ENCODE measurements at places on chromosomes 7 and 10.
A peak's percentile ranks its signal among the peaks of the same experiment; 100 is the strongest.

GRCh38 chr10:113161066-113161465, 211.0 kb downstream of the TCF7L2 start:
- peak; percentile 24 for DNase-seq

DNA sequence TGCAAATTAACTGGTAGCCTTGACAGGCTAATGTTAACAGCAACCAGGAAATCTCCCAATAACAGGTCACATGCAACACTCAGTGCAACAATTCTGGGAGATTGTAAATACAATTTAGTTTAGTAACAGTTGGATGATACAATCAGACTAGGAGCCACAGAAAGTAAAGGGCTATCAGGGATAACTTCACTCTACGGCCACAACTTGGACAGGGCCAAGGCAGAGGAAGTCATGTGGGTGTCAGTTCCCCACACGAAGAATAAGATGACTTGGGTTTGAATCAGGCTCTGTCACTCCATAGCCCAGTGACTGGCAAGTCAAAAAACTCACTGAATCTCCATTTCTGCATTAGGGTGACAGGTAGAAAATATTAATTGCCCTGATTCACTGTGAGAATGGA, 217.3 kb upstream of the CCDC6 start:
- DNase-seq = no peak

GRCh38 chr7:52450816-52451215, 584.6 kb upstream of the POM121L12 start:
- DNase-seq = no peak

DNA sequence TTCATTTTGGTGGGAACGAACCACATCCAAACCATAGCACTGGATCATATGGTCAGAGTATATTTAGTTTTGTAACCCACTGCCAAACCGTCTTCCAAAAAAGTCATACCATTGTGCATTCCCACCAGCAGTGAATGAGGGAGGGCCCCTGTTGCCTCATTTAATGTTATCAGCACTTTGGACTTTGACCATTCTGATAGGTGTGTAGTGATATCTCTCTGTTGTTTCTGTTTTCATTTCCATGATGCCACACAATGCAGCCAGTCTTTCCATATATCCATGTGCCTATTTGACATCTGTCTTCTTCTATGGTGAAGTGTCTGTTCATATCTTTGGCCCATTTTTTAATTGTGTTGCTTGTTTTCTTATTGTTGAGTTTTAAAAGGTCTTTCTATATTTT, 105.0 kb upstream of the PPP2R2D start:
- DNase-seq = no peak

DNA sequence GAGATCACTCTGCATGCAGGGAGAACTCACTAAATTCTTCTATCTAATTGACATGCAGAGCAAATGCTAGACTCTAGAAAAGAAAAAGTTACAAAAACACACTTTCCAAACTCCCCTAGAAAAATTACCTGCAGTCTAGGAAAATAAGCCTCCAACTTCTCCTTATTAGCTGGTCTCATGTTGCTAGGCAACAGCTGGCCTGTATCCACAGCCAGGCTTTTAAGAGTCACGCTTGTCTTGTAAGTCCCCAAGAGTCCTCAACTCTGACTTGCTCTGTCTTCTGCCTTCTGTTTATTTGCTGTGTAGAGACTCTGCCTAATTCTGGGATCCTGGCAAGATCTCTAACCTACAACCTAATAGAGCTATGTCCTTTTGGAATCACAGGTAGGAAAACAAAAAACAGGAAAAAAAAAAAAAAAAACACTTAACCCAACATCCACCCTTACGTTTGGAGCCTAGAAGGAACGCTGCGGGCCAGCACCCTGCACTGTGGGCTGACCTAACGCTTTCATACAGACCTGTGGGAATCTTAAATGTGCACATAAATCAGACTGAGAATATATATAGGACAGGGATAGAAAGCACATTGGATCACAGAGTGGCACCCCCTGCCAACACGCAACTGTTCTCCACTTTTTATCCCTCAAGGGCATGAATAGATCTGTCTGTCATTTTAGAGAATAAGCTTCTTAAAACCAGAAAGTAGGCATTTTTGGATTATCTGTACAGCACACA, 117.0 kb upstream of the PTPRZ1 start:
- DNase-seq = no peak

DNA sequence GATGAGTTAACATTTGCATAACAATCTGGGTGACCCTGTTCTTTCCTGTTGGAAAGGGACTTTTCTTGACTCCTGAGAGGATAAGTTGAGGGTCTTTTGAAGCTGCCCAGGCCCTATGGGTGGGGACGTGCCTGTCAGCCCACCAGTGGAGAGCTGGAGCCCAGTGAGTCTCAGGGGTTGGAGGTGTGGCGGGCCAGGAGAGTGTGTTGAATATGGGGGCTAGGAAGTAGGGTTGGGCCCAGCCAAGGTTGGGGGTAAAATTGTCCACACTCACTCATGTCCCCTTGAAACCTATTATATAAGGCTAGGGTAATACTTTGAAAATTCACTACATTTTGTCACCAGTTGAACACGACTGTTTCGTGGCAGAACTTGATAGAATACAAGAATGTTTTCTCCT, 17.9 kb upstream of the KAT6B start:
- no peak for DNase-seq

- no peak for DNase-seq
Observed at GRCh38 chr7:131829947-131830558, 273.6 kb upstream of the PODXL start.

- DNase-seq = no peak
Observed at GRCh38 chr10:120657371-120657770, 193.8 kb upstream of the WDR11 start.

DNA sequence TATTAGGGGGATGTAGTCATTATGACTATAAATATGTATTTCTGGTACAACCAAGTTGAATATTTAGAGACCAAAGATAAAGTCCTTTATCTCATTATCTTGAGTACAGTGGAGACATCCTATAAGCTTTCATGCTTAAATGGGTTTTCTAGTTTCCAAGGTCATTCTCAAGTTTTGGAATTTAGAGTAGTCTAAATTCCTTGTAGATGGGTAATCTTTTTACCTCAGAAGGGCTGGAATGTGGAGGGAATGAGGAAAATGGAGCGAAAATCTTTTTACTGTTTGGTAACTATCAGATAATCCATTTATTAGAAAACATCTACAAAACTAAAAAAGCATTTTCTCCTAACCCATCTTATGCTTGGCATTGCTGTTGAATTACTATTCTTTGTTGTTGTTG, 181.3 kb downstream of the RNF133 start:
- no peak for DNase-seq

- no peak for DNase-seq
Observed at GRCh38 chr10:43417950-43418768, 9.2 kb upstream of the HNRNPF start.

- peak; percentile 53 for DNase-seq
Observed at GRCh38 chr7:37916673-37917660, at the start of gene SFRP4. SFRP4 (minus strand) TSS chr7:37916817; CDS start chr7:37916537, 280 bp downstream.

DNA sequence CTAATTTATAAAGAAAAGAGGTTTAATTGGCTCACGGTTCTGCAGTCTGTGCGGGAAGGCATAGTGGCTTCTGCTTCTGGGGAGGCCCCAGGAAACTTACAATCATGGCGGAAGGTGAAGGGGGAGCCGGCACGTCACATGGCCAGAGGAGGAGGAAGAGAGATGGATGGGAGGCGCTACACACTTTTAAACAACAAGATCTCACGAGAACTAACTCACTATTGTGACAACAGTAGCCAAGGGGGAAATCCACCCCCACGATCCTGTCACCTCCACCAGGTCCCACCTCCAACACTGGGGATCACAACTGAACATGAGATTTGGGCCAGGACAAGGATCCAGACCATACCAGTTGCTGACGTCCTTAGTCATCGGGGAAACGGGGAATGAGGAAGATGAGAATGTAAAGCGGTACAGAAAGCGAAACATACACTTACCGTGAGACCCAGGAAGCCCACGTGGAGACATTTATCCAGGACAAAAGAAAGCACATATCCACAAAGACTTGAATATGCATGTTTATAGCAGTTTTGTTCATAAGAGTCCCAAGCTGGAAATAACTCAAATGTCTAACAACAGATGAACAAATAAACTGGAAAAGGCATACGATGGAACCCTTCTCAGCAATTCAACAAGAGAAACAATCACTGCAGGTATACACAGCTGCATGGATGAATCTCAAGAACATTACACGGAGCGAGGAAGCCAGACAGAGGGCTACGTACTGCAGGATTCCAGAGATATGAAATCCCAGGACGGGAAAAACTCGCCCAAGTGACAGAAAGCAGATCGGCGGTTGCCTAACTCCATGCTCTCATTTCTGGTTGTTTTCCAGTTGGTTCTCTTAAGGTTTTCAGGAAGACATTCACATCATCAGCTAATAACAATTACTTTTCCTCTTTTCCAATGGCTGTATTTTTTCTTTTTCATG, 26.2 kb upstream of the INPP5A start:
- DNase-seq = no peak

GRCh38 chr10:55750458-55750857, 610.6 kb downstream of the ZWINT start:
- no peak for DNase-seq

DNA sequence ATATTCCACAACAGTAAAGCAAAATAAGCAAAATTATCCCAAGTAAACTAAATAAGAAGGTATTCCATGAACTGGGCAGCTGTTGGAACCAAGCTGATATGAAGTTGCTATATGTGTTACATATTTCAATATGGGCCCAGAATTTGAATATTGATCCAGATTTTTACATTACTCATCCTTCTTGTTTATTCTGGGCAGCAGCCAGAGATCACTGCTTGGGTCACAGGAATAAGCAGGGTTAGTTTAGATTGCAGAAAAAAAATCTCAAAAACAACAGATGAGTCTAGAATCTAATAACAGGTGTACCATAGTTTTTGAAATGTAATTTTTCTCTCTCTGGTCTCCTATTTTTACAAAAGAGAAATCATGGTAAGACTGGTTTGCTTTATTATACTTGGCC, 171.5 kb upstream of the NAMPT start:
- DNase-seq = no peak

DNA sequence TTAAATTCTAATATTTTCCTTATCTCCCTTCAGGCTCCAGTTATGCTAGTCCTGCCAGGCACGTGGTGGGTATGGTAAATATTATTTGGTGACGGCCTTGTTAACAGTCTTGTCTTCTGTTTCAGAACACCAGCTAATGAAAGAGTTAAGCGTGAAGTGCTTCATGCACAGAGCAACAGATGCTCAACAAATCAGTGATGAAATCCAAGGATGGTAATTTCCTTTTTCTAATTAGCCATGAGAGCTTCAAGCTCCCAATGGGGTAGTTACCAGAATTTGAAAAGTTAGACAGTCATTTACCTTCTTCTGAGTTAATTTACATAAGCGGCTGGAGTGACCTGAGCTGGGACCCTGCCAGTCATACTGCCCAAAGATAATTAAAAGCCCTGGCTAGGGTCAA, 1.9 kb upstream of the OTUD1 start:
- no peak for DNase-seq

DNA sequence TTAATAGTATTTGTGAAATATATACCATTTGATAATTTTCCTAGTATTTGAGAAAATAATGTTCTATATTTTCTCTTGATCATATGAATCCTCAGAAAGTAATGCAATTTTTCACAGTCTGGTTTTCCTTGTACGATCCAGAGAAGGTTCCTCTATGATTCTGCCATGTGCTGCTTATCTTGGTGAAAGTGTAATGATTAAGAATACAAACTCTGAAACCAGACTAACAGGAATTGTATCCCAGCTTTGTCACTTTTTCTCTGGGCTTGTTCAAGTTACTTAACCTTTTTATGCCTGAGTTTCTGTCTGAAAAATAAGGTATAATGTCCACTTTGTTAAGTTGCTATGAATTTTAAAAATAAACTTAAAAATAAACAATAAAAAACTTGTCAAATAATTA, 169.6 kb upstream of the ZNF804B start:
- DNase-seq = no peak

DNA sequence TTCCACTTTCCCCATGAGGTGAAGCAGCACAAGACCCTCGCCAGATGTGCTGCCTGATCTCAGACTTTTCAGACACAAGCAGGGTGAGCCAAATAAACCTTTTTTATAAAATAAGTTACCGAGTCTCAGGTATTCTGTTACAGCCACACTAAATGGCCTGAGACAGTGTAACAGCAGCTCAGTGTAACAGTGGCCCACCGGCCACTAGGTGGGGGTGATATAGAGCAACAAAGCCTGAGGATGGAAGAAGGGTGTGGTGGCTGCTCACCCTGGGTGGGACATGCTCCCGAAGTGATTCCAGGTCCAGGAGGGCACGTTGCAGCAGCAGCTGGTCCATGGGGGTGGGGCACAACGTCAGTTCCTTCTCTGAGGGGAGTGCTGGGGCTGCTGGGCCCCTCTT, 44.6 kb downstream of the BMS1 start:
- no peak for DNase-seq

DNA sequence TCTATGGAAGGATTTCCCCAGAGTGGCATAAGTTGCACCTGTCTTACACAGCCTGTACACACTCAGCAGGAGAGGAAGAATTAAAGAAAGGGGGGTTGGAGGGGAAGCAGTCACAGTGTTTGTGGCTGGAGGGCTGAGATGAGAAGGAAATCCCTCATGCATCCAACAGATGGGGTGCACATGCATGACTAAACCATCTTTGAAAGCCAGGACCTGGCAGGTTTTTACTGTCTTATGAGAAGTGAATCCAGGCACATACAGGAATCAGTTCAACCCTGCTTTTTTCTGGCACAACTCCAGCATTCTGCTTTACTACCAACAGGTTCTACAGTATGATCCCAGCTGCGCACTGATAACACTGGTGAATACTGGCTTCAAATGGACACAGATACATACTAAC, 107.7 kb downstream of the CACNA2D1 start:
- peak; percentile 54 for DNase-seq

GRCh38 chr7:50827281-50827680, 44.6 kb upstream of the GRB10 start:
- DNase-seq = no peak

DNA sequence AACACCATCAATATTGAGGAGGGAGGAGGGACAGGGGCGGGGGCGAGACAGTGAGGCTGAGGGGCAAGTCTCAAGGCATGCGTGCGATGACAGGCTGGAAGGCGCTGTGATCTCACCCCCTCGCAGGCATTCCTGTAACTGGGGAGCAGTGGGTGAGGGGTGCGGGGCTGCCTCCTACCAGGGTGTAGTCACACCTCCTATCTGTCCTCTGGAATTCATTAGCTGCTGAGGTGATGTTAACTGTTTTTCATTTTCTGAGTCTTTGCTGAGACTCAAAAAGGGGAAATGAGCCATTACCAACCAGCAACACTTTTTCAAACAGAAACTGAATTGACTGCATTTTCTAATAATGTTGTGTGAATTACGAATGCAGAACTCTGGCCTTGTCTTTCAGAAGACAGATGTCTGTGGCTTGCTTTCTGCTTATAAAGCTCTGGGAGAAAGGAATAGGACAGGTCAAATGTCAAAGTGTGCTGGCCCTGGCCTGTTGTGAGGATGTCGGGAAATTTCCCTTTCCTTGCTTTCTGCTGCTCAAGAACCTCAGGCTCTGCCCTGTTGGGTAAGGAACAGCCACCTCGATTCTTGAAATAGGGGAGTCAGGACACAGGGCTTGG, 23.7 kb upstream of the CDH23 start:
- peak; percentile 47 for DNase-seq

- DNase-seq = peak; percentile 3
Observed at GRCh38 chr10:51468424-51468823, 231.0 kb downstream of the CSTF2T start.
